A549 treated with Mapracorat at 1 μM for 4 hours (cell line): ENCODE measurements at places on chromosomes 4 and X. TPM values are rescaled to one million over a fixed set of nuclear protein-coding genes. Genes with fewer than 3 reads are reported as not detected.

FAM156B gene
- 10.5 to 18.4 TPM (median 11.8 TPM) in 5 replicates for total RNA-seq

SRPK3 gene
- total RNA-seq, result 0.36 to 0.48 TPM in 2 of 5 replicates, not detected in the others

CBR4 gene
- total RNA-seq, result 3.6 to 5.2 TPM (median 4.2 TPM) in 5 replicates

C4orf51 gene
- not detected in 5 replicates for total RNA-seq

PARM1 gene
- total RNA-seq, result 0.47 to 0.63 TPM (median 0.56 TPM) in 5 replicates
